CD4-positive, alpha-beta T cell treated with Interleukin-17A for 1 hour (primary cell): ENCODE measurements at places on chromosomes 3 and 15.
A peak's percentile ranks its signal among the peaks of the same experiment; 100 is the strongest.

DNA sequence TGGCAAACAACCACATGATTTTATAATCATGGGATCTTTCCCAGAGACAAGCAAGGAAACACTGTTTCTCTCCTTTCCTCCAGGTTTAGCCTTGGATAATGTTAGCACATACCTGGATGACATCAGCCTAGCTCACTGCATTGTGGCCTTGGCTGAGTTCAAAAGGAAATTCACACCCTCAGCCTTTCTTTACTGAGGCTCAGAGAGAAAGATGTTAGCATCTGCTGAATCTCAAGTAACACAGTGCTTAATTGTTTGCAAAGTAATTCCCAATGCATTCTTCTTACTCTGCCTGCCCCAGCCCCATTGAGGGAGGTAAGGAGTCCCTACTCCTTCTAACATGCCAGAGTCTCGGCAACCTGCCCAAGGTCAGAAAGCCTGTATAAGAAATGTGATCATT lies 432.2 kb upstream of the LMCD1 start:
- no peak for DNase-seq

DNA sequence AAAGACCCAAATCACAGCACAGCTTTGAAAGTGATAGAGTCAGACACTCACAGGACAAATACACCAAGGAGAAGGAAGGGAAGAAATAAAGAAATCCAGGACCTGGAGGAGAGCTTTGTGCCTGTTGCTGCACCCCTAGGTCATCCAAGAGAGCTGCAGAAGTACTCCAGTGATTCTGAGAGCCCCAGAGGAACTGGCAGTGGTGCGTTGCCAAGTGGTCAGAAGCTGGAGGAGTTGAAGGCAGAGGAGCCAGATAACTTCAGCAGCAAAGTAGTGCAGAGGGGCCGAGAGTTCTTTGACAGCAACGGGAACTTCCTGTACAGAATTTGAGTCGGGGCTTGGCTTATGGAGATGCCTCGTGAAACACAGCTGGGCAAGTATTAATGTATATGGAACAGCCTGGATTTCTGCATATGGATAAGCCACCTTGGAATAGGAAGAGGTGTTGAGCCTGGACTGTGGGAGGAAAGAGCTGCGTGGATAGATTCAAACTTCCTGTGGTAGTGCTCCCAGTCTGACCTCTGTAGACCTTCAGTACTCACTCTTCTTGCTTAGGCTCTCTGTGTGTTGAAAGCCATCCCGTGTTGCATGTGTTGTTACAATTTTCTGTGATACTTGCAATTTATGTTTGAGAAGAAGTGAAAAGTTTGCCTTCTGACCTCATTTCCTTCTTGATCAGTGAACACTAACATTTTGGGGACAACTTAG lies 6.1 kb downstream of the NGRN start:
- DNase-seq, result no peak

DNA sequence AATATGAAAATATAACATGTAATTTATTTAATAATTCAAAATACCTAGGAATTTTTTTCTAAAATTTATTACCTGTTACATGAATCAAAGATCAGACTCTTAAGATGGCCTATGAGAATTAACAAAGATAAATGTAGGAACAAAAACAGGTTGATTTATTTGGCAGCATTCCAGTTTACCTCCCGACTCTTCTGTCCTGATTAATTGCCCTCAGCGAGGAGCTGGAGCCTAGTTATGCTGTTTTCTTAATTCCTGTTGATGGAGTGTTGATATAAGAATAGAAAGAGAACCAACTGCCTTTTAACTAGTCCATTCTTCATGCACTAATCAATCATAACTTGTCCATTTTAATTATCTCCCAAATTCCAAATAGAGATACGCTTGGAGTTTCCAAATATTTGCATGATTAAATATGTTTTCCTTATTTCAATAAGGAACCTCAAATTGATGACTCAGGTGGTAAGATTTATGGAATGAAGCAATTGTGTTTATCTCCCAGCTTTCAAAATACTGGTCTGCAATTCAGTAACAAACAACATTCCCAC lies 10.6 kb upstream of the CPB1 start:
- no peak for DNase-seq

DNA sequence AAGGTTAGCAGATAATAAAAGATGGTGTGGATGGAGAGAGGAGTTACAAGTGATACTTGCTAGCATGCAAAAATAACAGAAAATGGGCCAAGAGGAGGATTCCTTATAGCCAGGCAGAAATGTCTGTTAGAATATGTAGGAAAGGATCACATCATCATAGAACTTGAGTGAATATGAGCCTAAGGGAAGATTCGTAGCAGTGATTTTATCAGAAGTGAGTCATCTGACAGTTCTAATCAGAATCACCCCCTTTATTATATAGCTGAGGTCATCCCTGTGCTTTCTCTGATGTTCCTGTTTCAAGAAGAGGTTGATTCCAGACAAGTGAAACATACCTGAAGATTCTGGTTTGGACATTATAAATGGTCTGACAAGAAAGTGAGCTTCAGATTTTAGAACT lies 22.9 kb downstream of the EXOG start:
- no peak for DNase-seq

- peak; percentile 17 for DNase-seq
Measured at GRCh38 chr3:135895106-135895733, 70.3 kb upstream of the PPP2R3A start.
